Activated CD4-positive, CD25-positive, alpha-beta regulatory T cell (primary cell): ENCODE measurements at places on chromosomes 6 and 20.

- DNase-seq, result no peak
These were observed 68.5 kb downstream of the PDSS2 start for GRCh38 chr6:107390685-107391435.

GRCh38 chr6:127833336-127833735, 67.5 kb downstream of the THEMIS start:
- no peak for DNase-seq

- DNase-seq, result no peak
These were observed 83.3 kb downstream of the TAF4 start for GRCh38 chr20:61982191-61982950.

DNA sequence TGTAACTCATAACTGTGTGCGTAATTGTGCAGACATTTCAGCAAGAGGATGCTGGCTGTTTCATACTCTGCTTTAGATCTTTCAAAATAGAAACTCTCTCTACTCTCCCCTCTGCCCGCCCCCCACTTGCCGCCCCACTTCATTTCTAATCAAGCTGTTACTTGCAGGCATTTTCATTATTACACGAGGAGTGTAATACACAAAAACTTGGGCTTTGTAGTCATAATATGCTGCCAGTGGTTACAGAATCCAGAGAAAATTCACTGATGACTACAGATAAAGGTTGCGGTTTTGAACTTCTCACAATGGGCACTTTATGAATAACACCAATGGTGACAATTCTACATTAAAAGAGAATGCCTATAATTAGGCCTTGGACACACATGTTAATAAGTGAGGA, 194.0 kb upstream of the POU3F2 start:
- no peak for DNase-seq

DNA sequence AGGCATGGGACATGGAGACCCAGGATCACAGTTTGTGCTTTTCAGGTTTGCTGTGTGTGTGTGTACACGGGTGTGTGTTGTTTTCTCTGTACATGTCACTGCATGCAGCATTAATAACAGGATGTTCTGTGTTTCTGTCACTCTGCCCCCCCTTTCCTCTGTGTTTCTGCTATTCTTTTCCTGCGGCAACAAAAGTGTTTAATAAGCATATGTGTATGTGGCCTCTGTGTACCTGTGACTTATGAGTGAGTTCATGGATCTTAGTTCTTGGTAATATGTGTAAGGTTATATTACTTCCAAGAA, 9.8 kb downstream of the SYNGAP1 start:
- no peak for DNase-seq

DNA sequence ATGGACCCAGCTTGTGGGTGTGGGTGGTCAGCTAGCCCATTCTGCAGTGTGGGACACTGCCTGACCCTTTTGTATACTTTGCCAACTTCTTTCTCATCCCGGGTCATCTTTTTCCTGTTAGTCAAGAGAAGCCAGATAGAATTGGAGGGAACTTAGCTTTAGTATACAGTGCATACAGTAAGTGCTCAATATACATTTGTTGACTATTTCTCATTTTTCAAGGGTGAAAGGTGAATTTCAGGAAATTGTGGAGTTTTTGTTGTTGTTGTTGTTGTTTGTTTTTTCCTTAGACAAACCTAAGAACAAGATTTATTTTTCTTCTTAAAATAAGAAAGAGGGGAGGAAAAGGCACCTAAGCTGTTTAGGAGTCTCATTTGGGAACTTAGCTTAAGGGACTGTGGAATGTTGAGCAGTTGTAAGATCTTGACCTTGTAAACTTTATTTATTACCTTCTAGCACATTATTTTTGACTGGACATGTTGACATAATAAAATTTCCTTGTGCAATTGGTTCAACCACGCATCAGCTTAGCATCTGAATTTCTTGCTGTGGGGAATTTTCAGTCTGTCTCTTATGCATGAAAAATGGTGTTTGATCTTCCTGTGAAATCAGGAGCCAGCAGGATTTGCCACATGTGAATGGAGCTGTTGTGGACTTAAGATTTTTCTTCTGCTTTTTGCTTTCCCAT, 113.6 kb downstream of the ARID1B start:
- DNase-seq, result no peak

- no peak for DNase-seq
These were observed 39.5 kb upstream of the ADGRF5 start for GRCh38 chr6:46961232-46961631.

GRCh38 chr6:150124235-150124634, 18.6 kb upstream of the PPP1R14C start:
- no peak for DNase-seq

DNA sequence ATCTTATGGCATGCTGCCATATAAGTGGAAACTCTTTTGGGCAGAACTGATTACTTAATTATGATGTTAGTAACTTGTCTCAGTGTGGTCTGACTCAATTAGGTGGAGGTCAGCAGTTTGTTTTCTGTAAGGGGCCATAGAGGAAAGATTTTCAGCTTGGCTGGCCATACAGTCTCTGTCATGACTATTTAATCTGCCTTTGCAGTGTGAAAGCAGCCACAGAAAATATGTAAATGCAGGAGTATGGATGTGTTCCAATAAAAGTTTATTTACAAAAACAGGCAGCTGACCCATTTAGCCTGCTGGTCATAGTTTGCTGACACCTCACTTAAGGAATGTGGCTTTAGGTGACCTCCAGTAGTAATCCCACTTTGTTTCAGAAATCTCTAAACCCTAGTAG, 700.7 kb downstream of the EPM2A start:
- DNase-seq, result no peak

DNA sequence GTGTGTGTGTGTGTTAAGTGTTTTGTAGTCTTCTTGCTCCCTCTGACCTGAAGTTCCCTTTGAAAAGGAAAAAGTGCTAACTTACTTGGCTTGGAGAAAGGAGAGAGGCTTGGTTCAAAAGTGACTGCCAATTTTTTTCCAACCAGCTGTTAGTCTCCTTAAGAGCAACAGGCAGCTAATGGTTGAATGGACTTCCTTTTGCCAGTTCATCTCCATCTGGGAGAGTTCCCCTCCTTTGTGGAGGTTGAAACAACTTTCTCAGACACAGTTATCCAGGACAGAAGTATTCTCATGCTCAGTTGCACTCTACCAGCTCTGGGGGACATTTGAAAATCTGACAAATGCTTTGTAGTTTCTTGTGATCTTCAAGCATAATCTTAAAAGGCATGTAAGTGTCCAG, 4.5 kb downstream of the RIPOR2 start:
- DNase-seq, result no peak

GRCh38 chr6:33877982-33878535, 74.3 kb upstream of the MLN start:
- DNase-seq, result no peak

DNA sequence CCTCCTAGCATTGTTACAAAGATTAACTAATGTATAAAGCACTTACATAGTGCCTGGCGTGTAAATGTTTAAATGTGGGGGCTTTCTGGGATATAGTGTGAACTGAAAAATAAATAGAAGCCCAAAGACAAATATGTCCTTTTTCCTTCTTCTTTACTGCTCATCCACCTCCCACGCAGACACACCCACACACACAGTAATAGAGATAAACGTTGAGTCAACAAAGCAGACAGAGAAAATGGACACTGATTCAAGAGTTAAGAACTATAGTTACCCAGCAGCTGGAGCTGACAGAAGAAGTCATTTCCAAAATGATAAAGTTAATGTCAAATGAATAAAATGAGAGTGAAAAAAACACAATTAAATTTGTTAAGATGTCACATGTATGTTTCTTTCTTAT, 68.3 kb downstream of the FHL5 start:
- no peak for DNase-seq

DNA sequence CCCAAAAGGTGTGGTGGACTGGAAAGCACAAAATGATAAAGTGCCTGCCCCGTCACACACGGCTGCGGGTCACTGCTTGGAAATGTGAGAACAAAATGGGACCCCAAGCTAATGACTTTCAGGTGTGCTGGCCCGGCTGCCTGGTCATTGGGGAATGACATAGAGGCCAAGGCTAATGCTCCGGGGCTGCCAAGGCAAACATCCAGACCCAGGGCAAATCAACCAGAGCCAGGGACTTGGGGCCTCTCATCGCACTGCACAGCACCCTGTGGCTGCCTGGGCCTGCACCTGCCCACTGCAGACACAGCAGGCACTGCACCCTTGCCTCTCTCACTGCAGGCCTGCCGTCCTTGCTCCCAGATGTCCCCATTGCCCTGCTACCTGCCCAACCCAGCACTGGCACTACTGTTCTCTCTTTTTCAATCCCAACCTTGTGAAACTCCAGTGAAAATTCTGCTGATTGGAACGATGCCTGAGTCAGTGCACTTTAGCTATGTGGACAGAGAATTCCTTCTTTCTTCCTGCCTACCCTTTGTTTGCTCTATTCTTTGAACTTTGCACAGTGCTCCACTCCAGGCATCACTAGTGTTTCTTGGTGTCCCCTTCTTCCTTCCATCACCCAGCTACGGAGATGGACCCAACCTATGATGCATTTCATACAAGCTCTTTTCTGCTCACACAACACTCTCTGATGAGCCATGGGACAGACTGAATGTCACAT, 849.5 kb downstream of the MAFB start:
- DNase-seq, result no peak

DNA sequence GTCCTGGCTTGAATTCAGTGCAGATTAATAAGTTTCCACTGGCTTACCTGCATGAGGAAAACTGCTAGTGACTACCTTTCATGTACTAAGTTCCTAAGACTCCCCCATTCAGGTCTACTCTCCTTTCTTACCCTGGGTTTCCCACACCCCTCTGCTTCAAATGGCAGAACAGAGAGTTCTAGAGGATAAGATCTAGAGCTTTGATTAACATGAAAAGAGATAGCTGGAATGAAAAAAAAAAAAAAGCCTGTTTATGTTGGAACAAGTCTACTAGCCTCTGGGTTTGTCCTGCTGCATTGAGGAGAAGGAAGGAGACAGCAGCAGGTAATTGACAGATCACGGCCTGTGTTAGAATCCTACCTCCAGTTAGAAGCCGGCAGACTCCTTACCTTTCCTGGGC, 201.4 kb upstream of the SOX4 start:
- no peak for DNase-seq

- no peak for DNase-seq
These were observed 20.1 kb downstream of the SLC35B3 start for GRCh38 chr6:8415280-8415679.

GRCh38 chr6:157456524-157456829, 75.5 kb downstream of the ZDHHC14 start:
- DNase-seq, result no peak

DNA sequence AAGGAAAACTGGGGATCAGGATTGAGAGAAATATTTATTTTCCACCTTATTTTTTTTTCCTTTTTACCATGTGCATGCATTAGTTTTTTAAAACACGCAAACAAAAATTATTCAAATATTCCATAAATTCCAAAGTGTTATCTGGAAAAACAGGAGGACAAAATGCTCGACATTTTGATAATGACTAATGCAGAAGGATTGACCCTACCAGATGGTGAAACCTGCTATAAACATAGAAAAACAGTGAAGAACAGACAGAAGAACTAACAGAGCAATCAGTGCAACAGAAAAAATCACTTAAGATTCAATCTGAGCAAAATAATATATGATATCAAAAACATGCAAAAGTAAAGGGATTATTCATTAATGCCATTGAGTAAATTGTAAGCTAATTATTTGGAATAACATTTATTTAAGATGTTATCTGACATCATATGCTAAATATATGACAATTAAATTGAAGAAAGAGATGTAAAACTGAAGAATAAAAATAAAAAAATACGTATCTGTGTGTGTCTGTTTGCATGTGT, 218.4 kb downstream of the LMBRD1 start:
- DNase-seq, result no peak

GRCh38 chr6:135004399-135004798, 50.2 kb downstream of the HBS1L start:
- no peak for DNase-seq

DNA sequence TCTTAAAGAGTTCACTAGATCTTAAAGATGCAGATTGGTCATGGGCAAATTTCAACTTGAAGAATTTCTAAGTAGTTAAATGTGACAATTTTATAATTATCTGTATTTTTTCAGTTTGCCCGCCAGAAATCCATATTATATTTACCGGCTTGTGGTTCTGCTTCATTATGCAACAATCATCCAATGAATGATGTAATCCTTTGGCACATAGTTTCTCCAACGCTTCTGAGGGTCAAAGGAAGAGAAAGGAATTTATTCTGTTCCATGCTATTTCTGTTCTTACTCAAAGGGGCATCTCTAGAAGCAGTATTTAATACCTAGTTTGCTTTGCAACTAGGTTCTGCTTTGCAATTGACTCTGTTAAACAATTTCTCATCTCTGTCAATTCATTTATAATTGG, 359.3 kb upstream of the PLCB4 start:
- DNase-seq, result no peak

GRCh38 chr6:56890066-56890465, 64.8 kb upstream of the BEND6 start:
- DNase-seq, result no peak

- no peak for DNase-seq
These were observed 214.4 kb downstream of the ATXN1 start for GRCh38 chr6:16546861-16547260.

DNA sequence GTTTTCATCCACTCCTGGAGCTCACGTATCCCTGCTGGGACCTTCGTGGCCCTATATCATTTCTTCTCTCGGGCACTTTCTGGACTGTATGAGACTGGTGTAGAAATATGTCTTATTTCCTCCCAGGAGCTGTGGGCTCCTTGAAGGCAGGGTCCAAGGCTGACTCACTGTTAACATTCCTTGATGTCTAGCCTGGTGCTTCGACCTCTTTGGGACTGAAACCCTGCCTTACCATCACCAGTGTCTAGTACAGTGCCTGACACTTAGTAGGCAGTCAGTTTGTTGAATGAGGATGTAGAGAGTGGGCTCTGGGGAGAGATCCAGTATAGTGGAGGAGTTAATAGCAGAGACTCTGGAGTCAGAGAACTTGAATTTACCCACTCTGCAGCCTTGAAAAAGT, 23.6 kb downstream of the POFUT1 start:
- DNase-seq, result no peak

DNA sequence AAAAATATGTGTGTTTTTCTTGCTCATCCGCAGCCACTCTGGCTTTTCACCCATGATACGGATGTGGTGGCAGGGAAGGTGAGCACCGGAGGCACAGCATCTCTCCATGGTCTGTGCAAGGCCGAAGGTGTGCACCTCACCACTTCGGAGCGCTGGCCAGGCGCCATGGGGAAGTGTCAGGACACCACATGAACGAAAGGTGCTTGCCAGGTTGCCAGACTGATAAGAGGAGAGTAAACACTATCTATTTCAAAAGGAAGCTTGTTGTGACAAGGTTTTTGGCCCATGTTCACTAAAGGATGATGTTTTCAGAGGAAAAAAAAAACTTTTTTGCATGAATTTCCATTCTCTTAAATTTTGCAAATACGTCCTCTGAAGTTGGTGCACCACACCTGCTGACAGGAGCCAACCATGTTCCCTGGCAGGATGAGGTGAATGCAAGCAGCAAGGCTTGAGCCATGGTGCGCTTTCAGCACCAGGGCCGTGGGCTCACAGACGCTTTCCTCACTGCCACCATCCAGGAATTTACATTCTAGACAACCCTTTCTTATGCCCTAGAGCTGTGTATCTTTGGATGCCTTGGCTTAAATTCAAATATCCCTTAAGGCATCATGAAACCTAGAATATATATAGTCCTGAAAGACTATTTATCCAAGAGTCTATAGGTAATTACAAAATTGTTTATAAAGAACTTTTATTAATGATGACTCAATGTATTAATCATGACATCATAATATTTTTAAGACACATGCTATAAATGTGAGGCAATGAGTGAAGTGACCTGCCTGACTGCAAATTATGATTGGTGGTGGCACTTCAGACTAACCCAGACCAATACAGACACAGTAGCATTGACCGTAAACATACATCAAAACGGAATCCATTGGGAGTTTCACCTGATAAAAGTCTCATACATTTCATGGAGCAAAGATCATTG, 234.5 kb downstream of the TFAP2A start:
- no peak for DNase-seq

- DNase-seq, result no peak
These were observed 310.9 kb downstream of the PRL start for GRCh38 chr6:21985904-21986303.
